NCI-H226 (cell line): ENCODE measurements at places on chromosomes 11 and 22.

GRCh38 chr11:82225502-82225901 is 508.2 kb downstream of the FAM181B start:
- DNase-seq: no peak

DNA sequence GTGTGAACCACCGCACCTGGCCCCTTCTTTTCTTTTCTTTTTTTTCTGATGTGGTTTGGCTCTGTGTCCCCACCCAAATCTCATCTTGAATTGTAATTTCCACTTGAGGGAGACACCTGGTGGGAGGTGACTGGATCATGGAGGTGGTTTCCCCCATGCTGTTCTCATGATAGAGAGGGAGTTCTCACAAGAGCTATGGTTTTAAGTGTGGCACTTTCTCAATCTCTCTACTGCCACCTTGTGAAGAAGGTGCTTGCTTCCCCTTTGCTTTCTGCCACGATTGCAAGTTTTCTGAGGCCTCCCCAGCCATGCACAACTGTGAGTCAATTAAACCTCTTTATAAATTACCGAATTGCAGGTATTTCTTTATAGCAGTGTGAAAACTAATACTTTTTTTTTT is 4.9 kb upstream of the TCN2 start:
- no peak for DNase-seq

- DNase-seq: no peak
Measured at GRCh38 chr11:93005239-93005638, 35.8 kb downstream of the MTNR1B start.

DNA sequence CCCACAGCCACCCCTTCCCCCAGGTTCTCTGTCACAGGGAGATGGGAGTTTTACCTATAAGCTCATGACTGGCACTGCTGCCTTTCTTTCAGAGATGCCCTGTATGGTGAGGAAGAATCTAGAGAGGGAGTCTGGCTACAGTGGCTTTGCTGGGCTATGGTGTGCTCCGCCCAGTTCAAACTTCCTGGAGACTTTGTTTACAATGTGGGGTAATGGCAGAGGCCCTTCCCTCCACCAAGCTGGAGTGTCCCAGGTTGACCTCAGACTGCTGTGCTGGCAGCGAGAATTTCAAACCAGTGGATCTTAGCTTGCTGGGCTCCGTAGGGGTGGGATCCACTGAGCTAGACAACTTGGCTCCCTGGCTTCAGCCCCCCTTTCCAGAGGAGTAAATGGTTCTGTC is 143.5 kb downstream of the MSANTD4 start:
- DNase-seq: no peak
